ENCODE measurements at places on chromosomes 2 and 18.

- no peak for DNase-seq
Measured at GRCh38 chr2:7646661-7647060, 729.4 kb downstream of the RNF144A start.

DNA sequence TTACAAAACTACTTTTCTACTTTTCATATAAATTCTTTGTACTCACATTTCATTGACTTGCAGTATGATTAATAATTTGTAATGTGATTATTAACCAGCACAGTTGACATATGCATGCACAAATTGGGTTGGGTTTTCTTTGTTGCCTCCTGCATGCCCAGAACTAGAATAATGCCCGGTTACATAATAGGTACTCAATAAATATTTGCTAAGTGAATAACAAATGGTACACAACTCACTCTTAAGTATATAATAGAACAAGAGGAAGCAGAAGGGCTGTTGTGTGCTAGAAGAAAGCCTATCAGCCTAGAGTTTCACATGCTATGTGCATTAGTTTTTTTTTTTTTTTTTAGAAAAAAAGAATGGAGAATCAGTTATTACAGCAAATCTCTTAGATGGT, 9.3 kb downstream of the RDH14 start:
- no peak for DNase-seq

DNA sequence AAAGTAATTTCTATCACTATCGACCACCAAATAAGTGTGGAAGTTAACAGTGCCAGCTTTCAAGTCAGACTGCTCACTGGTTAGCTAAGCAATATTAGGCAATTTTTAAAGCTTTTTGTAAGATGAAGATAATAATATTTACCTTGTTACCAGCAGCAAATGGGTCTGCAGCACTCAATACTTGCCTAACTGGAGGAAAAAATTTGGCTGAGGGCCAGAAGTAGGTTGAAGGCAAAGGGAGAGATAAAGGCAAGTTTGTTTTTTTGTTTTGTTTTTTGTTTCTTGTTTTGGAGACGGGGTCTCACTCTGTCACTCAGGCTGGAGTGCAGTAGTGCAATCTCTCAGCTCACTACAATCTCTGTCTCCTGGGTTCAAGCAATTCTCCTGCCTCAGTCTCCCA, 675.9 kb downstream of the DPP10 start:
- no peak for DNase-seq

DNA sequence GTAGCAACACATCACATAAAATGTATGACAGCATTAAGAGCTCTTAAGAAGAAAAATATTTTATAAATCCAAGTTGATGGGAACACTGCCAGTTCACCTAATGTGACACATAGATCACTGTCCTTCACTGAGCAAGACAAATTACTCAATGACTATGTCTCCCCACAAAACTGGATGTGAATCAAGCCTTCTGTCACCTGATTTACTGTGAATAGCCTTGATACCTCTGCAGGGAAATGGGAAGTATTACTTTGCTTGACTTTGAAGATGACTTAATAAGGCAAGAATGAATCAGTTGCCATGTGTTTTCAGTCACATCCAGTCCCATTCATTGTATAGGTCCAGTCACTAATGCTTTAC, 94.6 kb downstream of the NYAP2 start:
- DNase-seq: no peak

DNA sequence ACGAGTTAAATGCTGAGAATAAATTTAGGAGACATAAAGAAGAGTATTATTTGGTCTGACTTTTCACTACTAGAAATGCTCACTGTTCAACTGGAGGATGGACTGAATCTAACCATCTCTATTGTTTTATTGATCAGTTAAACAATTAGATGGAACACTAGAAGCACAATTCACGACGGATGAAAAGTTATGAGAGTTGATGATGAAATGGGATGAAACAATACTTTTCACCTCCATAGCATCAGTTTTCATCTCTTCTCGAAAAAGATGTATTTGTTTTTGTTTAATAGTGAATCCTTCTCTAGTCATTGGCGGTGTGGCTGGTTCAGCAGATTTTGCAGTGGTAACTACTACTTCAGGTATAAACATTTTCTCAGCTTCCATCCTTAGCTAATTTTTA, 19.3 kb downstream of the TTN start:
- DNase-seq: no peak

GRCh38 chr2:41725901-41726300, 321.9 kb upstream of the PKDCC start:
- DNase-seq: no peak

DNA sequence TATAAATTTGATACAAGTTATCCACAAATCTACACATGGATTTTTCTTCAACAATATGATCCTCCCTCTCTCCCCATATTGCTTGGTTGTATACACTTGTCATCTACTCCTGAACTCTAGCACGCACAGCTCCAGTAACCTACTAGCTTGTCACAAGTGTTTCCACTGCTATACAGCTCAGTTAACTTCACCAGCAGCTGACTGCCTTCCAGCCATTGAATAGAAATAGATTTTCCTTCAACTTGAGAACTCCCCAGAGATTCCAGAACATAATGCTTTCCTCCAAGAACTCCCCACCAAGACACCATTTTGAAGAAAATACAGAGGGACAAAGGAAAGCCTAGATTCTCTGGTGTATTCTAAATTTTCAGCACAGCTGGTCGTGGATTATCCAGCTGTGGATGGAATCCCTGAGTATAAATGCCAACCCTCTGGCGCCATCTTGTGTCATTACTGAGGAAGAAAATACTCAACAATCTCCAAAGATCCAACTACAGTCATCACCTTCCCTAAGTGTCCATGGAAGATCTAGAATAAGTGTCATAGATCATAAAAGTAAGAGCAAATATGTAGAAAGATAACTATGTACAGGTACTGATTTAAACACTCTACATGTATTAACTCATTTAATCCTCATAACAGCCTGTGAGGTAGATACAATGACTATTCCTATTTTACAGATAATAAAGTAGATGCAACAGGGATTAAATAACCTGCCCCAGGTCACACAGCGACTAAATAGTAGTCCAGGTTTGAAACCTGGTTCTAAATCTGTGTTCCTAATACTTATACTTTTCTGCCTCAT, 156.7 kb downstream of the ARHGAP28 start:
- DNase-seq: peak; percentile 61

GRCh38 chr2:70710038-70710690, 57.8 kb downstream of the ADD2 start:
- peak; percentile 53 for DNase-seq

DNA sequence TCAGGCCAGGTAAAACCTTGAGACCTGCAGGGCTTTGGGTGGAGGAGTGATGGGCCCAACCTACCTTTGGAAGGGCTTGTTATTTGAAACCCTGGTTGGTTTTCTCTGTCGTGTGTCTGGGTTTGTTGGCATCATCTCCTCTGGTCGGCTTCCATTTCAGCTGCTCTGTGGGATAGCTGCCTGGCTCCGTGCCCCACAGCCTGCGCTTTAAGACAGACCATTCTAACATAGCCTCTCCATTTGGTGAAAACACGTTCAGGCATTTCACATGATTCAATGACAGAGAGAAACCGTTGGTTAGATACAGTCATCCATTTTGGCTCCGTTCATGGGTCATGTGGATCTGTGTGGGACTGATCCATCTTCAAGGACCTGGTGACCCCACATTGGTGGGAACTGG, 37.0 kb upstream of the LYPD6B start:
- DNase-seq: no peak

DNA sequence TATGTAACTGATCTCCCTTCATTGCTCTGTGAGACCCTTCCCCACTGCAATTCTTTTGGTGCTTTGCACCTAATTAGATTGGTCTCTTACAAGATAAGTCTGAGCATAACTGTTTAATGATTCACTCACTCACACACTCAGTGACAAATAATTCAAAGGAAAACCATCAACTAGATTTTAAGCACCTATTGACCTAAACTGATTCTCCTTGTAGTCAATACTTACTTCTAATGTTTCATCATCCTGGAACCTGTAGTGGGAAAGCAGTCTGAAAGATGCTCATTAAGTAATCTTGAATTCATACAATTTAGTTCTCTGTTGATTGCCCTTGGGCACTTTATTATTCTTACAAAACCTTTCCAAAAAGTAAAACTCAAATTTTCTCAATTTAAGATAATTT, 74.3 kb upstream of the COL5A2 start:
- DNase-seq: peak; percentile 69

- DNase-seq: peak; percentile 33
Measured at GRCh38 chr18:23824669-23825068, 135.4 kb downstream of the LAMA3 start.

- no peak for DNase-seq
Measured at GRCh38 chr18:58886864-58887612, 22.4 kb downstream of the ZNF532 start.

GRCh38 chr2:176979981-176980710, 232.4 kb upstream of the HNRNPA3 start:
- DNase-seq: no peak

DNA sequence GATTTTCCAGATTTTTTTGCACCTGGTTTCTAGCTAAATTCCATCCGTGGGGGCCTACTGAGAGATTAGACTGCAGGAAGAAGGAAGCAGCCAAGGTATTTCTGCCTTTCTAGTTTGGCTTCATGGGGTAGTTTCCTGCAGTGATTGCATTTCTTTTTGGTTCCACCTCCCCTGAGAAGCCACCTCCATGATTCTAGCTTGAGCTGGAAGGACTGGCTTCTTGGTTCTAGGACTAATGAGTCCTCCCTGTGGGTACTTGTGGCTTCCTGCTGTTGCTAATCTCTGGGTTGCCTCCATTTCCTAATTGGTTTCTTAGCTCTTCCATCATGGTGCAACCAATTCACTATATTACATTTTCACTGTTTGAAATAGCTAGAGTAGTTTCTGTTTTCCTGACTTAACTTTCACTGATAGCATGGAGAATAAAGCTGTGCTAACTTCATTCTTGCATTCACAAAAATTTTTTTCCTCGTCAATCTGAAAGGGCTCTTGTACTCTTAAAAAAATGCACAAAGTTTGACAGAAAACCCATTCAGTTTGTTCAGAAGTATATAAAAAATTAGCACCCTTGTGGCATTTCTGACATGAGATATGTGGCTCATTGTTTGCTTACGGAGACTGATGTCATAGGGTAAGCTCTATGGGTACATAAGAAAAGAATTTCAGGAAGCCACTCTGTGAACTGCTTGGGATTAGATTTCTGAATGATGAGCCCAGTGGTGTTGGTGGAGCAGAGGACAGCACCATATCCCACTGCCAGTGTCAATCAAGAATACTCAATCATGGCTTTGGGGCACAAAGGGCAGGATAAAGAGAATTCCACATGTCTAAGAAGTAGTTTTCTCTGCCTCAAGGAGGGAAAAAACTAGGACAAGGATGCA, 242.8 kb upstream of the RBMS1 start:
- peak; percentile 71 for DNase-seq

All from fibroblast of skin of right quadriceps (primary cell).